ENCODE measurements at places on chromosomes 13 and 19.

GRCh38 chr13:32830336-32831031 is 185.7 kb upstream of the KL start:
- DNase-seq = no peak

DNA sequence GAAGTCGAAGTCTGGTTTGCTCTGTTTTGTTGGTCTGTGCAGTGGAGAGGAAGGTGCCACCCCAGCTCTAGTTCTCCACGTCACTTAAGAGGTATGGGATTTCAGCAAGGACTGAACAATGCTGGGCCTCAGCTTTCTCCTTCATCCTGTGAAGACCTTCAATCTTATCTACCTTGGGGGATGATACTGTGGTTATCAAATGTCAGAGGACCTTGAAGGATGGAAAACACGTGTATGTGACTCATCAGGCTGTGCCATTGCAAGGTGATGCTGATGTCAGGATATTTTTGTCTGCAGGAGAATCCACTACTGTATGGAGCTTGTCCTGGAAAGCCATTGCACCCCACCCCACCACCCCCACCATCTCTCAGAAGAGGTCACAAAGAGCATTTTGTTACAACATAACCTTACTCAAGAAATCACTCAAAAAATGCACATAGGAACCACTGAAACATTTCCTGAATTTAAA is 81.4 kb upstream of the UQCRFS1 start:
- no peak for DNase-seq

- DNase-seq = no peak
These were observed 124.4 kb upstream of the SPATA13 start for GRCh38 chr13:24036115-24036514.

DNA sequence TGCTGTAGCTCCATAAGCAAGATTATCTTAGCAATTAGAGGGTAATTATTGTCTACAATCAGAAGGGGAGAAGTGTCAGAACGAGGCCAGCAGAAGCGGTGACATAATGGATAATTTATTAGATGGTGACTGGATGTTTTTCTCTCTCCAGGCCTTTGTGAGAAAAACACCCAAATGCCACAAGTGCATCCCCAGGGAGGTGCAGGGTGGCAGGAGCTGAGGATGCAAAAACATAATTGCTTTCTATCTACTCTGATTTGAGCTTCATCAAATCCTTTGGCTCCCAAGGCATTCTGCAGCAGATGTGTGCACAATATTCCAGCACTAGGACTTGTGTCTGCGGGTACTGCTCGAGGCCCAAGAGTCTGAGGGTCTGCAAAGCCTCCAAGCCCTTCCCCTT is 220.1 kb upstream of the SERP2 start:
- DNase-seq = no peak
